ENCODE measurements at places on chromosomes 3 and 15.

DNA sequence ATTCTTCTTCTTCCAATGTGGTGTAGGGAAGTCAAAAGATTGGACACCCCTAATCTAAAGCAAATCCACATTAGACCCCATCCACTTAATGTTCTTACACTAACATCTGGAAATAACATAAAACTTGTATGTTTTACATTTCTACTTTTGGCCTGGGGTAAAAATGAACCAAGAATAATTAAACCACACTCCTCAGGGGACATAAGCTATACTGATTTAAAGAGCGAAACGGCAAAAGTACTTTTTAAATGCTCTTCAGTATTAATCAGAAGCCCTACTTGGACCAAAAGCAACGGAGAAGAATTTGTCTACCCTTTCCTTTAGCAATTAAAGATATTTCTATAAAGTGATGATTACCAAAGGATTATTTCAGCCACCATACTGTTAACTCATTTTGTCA, 123.9 kb downstream of the TMCC1 start:
- DNase-seq, result no peak

- DNase-seq, result no peak
Observed at GRCh38 chr3:196642434-196642833, 2.9 kb downstream of the NRROS start.

DNA sequence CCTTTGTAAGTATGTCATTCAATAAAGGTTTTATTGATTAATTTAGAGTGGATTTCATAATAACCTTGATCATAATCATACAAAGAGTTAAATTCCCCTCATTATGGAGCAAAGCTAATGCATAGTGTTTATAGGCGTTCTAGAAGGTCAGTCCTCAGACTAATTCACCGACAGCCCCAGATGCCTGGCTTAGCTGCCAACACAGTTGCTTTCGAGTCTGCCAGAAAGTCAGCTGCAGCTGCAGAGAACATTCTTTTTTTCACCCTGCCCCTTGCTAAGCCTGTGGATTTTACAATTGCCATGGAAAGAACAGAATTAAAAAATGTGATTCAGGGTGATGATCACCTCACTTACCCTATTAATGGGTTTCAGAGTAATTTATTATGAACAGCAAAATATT, 21.2 kb downstream of the CADM2 start:
- no peak for DNase-seq

- DNase-seq, result peak; percentile 73
Observed at GRCh38 chr15:100438570-100438969, 90.2 kb downstream of the CERS3 start.

DNA sequence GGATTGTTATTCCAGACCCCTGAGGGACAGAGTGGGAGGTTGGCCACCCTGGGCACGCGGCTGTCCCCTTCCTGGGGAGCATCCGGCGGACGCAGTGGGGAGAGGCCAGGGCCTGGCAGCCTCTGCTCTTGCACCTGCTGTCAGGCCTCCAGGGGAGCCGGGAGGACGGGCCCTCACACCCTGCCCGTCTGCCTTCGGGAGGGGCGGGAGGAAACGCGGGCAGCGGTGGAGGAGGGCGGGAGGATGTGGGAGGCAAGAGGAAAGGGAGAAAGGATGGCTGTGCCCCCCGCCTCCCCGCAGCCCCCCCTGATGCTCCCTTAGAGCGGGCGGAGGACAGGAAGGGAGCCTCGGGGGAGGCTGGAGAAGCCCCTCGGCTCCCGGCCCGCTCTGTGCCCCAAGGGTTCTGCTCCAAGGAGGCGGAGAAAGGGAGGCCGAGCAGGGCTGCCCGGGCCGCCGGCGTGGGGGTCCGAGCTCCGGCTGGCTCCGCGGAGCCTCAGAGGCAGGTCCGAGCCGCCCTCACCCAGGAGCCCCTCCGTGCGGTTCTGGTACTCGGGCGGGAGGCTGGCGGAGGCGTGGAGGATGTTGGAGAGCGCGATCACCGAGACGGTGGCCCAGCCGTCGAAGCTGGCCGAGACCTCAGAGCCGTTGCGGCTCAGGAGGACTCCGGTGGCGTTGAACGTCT, 40.9 kb downstream of the MUC20 start:
- DNase-seq, result no peak

DNA sequence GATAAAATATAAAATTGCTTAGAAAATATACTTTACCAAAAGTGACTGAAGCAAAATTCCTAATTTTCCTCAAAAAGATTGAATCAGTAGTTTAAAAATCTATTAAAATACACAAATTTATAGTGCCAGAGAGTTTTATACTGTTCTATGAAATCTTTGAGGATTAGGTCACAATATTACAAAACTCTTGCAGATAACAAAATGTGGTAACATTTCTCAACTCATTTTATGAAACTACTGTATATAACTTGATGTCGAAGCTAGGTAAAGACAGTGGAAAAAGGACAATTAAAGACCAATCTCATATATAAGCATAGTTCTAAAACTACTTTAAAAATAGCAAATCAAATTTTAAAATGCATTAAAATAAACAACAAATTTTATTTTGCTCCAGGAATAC, 15.9 kb downstream of the VEPH1 start:
- no peak for DNase-seq

GRCh38 chr3:104176706-104177105, 1190.0 kb upstream of the ALCAM start:
- DNase-seq, result no peak

DNA sequence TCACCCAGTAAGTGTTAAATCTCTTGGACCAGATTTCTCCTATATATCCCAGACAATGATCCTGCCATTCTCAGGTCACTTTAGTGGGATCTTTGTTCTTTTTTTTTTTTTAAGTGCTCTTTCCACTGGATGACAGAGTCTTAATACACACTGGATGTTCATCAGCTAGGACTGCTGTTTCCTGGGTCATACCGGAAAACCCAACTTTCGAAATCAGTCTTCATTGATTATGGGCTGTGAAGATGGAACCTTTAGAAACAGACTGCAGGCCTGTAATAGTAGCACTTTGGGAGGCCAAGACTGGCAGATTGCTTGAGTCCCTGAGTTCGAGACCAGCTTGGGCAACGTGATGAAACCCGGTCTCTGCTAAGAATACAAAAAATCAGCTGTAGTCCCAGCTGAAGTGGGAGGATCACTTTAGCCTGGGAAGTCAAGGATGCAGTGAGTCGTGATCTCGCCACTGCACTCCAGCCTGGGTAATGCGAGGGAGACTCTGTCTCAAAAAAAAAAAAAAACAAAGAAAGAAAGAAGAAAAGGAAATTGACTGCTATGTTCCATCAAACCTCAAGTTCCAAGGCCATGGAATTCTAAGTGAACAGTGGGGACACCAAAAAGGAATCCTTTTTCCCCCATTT, 2.3 kb downstream of the EOGT start:
- no peak for DNase-seq

DNA sequence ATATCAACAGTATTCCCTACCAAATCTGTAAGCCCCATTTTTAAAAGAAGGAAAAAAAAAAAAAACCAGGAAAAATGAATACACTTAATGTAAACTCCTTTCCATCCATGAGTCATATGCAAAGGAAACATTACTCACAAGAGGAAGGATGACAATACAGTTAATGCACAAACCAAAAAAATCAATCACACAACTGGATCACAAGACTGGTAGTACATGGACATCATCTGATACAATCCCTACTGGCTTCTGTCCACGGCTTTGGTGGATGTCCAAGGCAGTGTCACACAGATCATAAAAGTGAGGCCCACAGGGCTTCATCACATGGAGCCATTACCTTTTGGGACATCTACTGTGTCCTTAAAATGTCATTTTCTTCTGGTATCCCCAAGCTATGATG, 44.0 kb downstream of the SUCLG2 start:
- DNase-seq, result no peak

- DNase-seq, result no peak
Observed at GRCh38 chr3:151795276-151795675, 18.6 kb upstream of the AADAC start.

DNA sequence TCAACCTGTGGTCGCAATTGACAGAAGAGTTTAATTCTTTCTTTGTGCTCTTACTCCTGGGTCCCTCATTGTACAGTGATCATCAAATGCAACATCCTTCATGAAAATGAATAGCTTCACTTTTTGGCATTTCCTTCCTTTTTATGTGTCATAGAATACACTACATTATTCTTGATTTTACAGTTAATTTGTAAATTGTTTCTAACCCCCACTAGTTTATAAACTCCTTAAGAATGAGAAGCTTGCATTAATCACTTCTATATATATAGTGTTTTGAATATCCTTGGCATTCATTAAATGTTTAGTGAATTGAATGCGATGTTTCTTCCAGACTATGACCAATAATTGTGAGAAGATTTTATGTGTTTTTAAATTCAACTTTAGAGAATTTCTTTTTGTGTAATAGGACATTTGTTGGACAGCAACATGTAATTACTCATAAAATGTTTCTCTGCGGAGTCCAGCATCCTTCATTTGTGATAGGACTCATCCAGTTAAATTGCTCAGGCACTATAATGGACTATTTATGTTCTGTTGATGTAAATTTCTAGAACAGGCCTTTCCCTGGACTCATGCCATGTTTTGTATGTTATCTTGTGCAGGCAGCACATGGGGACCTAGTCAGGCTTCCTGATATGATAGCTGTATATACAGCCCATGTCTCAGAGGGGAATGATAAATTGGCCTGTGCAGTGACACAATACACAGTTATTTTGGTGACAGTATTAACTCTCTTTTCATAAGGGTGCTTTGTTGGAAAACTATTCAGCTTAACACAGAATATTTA, 51.3 kb downstream of the MBNL1 start:
- no peak for DNase-seq

DNA sequence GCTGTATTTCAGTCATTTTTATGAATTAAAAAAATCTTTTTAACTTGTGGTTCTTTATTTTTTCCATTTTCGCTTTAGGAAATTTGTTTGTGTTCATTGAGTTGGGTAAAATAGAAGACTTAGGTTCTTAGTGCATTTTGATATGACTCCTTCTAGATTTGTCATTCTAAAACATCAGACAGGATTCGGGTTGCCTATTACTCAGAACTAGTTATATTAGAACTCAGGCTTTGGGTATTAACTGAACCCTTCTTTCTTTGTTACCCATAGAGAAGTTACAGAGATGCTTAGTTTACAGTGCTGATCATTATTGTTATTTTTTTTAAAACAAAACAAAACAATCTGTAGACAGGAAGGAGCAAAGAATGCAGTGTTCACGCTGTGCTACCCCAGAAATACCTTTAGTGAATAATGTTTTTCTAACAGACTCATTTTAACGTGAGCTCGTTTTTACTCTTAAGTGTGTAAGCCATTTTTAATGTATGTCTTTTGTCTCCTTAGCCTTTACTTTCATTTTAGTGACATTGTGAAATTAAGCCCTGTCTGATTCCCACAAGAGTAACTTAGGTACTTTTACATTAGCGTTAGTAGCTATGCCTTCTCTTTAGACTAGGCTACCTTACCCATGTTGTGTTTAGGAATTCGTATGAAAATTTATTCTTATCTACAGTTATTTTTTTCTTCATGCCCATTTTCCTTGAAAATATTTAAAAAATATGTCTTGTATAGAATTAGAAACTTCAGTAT, 53.4 kb downstream of the CMC1 start:
- no peak for DNase-seq

GRCh38 chr3:110021659-110022058, 684.3 kb upstream of the DPPA4 start:
- DNase-seq, result no peak

DNA sequence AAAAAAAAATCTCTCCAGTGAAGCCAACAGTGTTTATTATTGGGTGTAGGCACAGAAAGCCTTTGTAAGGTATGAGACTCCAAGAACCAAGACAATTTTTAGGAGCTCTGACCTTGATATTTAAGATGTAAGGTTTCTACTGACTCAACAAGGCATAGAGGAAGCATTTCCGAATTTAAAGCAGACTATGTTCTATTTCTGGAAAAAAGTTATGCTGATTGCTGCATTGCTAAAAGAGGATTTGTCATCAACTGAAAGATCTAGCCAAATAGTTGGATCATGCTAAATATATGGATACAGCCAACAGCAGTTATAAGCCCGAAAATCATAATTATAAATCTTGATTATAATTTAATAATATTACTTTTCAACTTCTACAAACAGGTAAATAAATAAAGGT, 53.3 kb upstream of the MELTF start:
- DNase-seq, result no peak

DNA sequence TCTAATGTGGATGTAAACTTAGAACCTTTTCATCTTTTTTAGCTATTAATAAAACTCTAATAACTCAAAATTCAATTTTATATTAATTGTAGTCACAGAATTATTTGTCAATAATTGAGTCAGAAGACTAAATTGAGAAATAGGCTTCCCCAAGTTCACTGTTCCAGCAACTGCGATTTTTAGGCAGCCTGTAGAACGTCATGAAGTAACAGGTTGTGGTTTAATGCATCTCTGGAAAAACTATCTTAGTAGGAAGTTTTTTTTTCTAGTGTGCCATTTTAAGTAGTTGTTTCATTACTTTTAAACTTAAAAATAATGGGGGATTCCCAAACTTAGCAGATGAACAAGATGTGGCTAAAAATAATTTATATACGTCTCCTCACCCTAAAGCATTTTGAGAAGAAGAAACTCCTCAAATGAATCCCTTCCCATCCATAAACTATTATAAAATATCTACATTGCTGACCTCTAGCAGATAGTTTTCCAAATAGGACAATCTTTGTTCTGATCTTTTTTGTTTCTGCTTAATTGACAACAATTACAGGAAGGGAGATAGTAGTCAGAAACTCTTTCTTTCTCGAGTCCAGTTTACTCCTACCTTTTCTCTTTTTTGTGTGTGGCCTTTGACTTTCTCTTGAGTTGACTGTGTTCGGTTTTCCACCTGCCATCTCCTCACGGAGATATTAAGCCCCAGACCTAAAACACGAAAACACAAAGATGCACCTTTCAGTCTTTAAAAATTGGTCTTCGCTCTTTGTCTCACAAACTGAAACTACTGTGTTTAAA, 43.1 kb downstream of the LRCH3 start:
- DNase-seq, result no peak

DNA sequence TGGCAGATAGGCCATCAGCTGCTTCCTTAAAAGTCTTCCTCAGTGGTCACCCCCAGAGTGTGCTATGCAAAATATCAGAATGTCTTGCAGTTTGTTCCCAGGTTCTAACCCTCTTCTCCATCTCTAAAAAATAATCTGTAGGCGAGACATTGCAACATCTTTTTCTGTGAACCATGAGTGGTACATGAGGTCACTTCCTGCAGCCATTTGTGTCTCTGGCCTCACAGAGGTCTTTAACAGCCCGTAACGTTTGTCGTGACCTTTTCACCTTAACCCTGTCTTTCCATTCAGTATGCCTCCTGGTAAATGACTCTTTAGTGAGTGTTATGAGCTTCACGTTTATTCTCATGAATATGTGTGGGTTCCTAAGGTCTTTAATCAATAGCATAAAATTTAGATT, 145.4 kb downstream of the KLHL25 start:
- DNase-seq, result no peak

Data from ovary (tissue), 10 donors.